Stimulated activated CD4-positive, alpha-beta T cell treated with anti-CD3 and anti-CD28 coated beads, Interleukin-1b, Interleukin-23, amount 100 ng/mL, for 24 hours (primary cell): ENCODE measurements at places on chromosomes 16 and 17.
A peak's percentile ranks its signal among the peaks of the same experiment; 100 is the strongest.

- no peak for DNase-seq
Measured at GRCh38 chr17:33868899-33869298, 386.2 kb upstream of the CCL2 start.

DNA sequence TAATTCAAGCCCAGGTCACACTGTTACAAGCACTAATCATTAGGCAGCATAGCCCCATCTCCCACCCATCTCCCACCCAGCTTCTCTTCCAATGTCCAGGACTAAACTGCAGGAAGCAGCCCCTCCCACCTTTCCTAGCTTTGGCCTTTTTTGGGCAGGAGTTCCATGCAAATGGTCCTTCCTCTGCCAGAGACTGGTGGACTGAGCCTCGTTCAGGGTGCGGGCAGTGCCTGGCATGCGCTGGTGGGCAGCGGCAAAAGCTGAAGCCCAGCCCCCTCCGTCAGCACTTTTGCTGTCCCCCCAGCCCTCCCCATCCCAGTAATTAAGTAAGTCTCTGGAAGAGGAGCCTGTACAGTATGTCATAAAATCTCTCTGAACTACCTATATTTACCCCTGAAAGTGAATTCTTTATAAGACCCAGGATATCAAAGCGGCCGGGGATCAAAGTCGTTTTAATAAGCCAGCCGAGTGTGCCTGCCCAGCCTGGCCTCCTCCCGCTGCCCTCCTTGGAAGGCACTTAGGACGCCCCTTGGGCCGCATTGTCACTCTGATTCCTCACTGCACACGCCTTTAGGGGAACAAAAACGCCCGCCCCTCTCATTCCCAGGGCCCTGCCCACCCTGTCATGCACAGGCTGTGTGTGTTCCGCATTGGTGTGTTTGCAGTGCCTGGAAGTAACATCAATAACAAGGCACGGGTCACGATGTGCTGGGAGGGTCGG, 109.9 kb downstream of the IRX5 start:
- DNase-seq: no peak

DNA sequence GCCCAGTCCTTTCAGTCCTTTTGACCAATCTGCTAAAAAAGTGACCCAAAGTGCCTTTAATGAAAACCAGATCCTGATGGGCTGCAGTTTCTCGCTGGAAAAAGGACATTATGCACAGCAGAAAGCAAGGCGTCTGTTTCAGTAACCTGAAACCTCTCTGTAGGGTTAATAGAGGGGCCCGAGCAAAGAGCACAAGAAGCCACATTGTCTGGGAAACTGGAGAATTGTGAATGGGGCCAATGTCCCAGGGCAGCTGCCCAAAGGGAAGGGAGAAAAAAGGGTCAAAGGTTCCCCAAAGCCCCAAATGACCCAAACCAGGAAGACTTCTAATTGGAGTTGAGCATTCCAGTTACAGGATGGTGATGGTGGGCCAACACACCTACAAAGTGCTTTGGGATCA, 3.0 kb downstream of the OTOA start:
- no peak for DNase-seq

DNA sequence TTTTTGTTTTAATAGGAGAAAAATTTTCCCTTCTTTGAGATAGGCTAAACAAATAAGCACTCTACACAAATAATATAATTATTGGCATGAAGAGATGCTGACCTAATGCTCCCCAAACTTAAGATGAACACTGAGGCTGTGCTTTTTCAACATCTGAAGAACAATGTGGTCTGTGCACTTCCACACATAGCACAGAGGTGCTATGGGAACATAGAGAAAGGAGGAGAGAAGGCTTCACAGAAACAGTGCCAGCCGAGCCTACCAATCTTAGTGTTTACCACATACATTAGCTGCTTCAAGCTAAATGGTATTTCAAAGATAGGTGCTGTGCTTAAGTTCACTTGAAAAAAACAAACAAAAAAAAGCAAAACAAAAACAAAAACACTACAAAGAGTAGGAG, 72.4 kb downstream of the MYH10 start:
- no peak for DNase-seq

- DNase-seq: no peak
Measured at GRCh38 chr17:4728124-4728523, 3.1 kb upstream of the MED11 start.

GRCh38 chr17:69560987-69561441, 146.5 kb downstream of the MAP2K6 start:
- no peak for DNase-seq

GRCh38 chr17:74970395-74970794, 2.2 kb downstream of the HID1 start:
- no peak for DNase-seq

DNA sequence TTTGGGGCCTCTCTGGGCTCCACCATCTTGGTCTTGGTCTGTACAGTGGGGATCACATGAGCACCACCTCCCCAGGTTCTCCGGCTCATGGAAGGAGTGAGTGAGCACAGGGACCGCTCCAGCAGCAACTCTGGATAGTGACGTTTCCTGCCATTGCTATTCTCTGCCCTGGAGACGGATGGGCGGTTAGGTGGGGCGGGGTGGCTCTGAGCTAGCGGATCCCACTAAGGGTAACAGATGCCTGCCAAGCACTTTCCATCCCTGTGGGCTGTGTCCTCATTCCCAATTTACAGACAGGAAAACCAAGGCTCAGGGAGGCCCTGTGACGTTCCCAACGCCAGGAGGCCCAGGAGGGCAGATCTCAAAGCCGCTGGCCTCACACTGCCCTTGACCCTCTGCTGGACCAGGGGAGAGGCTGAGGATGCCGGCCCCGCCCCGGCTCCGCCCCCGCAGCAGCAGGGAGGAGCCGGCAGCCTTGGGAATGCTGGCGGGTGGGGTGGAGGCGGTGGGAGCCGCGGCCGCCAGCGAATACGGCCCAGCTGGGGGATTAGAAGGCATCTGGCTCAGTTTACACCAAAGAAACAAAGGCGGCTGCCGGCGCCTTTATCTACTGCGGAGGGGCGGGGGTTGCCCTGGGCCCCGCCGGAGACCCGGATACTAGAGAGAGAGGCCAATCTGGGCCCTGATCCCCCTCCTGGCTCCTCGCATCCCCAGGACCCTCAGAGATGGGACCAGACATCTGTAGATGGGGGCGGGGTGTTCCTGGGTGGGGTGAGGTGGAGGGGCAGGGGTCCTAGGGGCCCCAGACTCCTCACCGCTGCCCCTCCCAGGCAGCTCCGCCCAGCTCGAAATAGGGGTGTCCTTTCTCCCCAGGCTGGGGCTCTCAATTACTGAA, 122.3 kb upstream of the CIBAR2 start:
- DNase-seq: no peak

DNA sequence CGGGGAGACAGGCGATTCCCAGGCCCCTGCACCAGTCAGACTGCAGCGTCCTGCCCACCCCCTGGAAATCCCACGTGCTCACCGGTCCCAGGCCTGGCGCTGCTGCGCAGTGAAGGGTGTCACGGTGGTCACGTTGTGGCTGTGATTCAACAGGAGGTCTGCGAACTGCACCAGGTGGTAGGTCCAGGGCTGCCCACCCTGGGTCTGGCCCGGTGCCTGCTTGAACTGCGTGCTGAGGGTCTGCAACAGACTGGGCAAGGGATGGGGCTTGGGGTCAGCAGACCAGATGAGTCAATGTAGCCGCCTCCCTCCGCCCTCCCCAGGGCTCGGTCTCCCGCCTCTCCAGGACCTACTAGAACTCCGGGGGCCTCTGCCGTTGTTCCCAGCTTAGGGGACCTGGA, 7.1 kb downstream of the MYBBP1A start:
- DNase-seq: no peak

GRCh38 chr17:2222901-2223616, 80.5 kb downstream of the SMG6 start:
- peak; percentile 19 for DNase-seq

GRCh38 chr17:63821804-63822203, 5.4 kb upstream of the PSMC5 start:
- DNase-seq: no peak

- no peak for DNase-seq
Measured at GRCh38 chr17:74875155-74875976, 2.6 kb upstream of the FDXR start.

DNA sequence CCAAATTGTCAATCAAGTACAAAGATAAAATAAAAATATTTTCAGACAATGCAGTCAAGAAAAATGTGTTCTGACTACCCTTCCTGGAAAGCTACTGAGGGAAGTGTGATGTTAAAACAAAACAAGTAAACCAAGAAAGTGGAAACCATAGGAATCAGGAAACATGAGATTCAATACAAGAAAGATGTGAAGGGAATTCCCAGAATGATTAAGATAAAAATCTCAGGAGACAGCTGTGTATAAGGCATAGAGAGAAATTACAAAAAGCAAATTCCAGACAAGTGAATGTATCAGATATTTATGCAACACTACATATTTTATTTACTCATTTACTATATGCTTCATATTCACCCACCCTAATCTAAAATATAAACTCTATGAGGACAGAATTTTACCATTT, 32.2 kb downstream of the TRIM37 start:
- no peak for DNase-seq

- no peak for DNase-seq
Measured at GRCh38 chr17:18004345-18004744, 31.7 kb downstream of the DRC3 start.

- DNase-seq: no peak
Measured at GRCh38 chr16:49883076-49884014, 27.4 kb upstream of the ZNF423 start.

DNA sequence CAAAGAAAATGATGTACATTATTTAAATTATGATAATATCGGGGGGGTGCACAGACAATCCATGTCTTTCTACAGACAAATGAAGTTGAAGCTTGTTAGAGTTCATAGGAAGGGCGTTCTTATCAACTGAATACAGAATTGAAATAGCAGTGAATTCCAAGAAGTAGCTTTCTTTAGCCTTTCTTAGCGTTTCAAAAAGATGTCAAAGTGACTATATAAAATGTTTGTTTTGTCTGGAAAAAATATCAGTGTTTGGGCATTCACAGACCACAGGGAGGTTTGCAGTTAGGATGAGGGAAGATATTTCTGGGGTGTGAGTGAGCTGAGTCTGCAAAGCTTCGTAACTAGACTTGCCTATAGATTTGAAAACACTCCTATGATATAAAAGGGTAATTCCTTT, 55.0 kb downstream of the STX8 start:
- no peak for DNase-seq

GRCh38 chr16:74950511-74950910, 34.4 kb downstream of the WDR59 start:
- DNase-seq: no peak

DNA sequence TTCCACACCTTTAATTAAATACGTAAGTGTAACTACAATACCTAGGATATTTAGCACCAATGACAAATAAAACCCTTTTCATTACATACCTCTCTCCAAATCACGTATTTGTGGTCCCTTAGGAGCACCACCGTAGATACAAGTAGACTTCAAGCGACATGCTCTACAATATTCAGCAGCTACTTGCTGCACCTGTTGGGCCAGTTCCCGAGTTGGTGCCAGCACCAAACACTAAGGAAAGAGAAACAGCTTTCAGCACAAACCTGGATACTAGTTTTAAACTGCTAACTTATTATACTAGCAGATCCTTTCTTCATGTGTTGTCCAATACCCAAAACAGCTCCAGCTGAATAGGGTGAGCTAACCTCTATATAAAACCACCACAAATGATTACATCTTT, 2.7 kb downstream of the DDX5 start:
- no peak for DNase-seq

- DNase-seq: no peak
Measured at GRCh38 chr16:31877876-31878642, 4.5 kb downstream of the ZNF267 start.

DNA sequence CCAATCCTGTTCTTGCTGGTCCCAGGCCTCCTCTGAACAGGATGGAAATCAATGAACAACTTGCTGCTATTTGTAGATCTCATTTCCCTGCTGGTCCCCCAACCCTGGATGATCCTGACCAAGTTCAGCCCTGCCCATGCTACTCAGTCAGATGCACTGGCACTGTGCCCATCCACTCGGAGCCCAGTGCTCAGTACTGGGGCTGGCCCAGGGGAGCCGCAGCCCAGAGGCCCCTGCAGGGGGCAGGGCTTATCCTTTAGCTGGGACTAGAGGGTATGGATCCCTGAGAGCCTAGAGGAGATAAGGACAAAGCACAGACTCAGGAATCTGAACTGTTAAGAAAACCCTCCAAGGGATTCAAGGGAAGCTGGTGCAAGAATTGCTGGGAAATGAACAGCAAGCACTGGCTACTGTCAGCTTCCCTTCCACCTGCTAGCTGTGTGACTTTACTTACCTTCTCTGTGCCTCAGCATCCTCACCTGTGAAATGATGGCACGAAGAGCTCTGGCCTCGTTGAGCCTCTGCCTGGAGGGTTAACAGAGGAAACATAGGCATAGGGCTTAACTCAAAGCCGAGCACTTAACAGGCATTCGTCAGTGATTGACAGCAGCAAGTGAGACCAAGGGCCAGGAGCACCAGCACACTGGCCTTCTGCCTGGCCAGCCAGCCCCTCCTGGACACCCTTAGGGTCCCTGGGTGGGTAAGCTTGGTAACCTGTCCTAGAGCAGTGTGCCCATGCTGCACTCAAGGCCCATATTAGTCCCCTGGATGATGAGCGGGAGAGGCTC, 29.8 kb upstream of the C1QL1 start:
- DNase-seq: no peak

- DNase-seq: no peak
Measured at GRCh38 chr16:27347930-27348685, 34.3 kb downstream of the IL4R start.

DNA sequence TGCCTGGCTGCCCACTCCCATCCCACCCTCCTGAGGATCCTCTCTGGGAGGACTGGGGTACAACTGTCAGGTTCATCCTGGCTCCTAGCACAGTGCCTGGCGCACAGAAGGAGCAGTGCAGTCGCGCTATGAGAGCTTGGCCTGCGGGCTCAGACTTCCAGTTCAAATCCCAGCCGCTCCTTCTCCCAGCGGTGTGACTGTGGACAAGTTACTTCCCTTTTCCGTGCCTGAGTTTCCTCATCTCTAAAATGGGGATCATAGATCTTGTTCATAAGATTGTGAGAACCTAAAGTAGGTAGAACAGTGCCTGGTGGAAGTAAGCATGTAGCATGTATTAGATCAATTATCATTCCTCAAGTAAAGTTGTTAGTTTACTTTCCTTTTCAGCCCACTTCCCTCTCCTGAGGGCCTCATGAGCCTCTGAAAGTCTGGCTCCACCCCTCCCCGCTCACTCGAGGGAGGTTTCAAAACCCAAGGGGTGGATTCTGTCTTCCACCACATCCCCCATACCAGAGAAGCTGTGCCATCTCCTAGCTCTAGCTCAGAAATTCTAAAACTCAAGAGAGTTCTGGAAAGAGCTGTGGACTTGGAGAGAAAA, 19.9 kb upstream of the COL1A1 start:
- no peak for DNase-seq

DNA sequence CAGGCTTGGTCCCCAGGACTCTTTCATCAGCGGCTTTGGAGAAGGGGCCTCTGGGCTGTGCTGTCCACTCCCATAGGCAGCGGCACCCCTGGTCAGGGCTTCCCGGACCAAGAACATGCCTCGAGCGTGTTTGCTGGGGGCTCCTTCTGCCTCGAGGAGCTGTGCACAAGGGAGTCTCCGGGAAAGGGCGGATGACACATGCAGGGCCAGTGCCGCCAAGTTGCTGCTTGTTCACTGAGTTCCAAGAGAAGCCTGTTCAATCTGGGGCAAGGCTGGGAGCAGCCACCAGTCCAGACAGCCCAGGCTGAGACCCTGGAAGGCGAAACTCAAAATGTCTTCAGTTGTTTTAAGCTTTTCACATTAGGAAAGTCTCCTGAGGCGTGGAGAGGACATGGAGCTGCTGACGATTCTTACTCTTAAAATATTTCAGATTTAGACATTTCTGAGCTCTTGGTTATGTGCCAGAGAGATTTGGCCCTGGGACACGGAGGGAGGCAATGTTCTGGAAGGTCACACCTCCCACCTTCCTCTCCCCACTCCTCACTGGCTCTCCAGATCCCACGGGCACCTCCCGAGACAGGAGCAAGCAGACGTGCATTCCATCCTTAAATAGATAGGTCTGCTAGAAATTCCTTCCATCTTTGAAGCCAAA, 84.5 kb upstream of the ZNF469 start:
- DNase-seq: no peak
